Body of pancreas (tissue), 4 donors: ENCODE measurements at places on chromosomes 5 and 9. TPM values are rescaled to one million over a fixed set of nuclear protein-coding genes. Genes with fewer than 3 reads are reported as not detected.

Gene ACSL6
- 2.1 TPM for total RNA-seq

Gene VPS13A
- 54.4 TPM for total RNA-seq

Gene PCSK1
- total RNA-seq = 7.5 TPM

Gene LCNL1
- not detected for total RNA-seq

Gene EPB41L4A
- 16.2 TPM for total RNA-seq

Gene LCN9
- total RNA-seq = not detected

- H3K4me1 ChIP-seq = no peaks in the 10 kb centered on the region
- no peak overlapping the region for H3K4me3 ChIP-seq
- no peaks in the 10 kb centered on the region for H3K27me3 ChIP-seq
- no peaks in the 10 kb centered on the region for H3K36me3 ChIP-seq
- no peak overlapping the region for H3K27ac ChIP-seq
- no peak for DNase-seq
These were observed 131.7 kb downstream of the ADGRV1 start for GRCh38 chr5:90690307-90690706.

DNA sequence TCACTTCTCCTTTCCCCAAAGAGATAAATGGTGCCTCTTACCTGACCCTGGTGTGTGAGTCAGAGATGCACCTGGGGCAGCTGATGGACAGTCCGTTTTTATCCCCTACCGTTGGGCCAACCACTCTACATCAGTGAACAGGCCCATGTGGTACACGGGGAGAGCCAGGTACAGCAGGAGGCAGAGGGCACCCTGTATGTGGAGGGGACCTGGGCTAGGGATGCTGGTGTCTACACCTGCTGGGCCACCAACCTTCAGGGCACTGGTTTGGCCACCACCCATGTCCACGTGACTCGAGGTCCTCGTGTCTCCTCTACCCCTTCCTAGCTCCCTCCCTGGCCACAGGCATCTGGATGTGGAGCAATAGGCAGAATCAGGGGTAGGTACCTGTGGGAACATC is 22.7 kb upstream of the ANXA6 start:
- H3K4me3 ChIP-seq = no peak overlapping the region
- no peaks in the 10 kb centered on the region for H3K4me1 ChIP-seq
- H3K36me3 ChIP-seq = no peaks in the 10 kb centered on the region

DNA sequence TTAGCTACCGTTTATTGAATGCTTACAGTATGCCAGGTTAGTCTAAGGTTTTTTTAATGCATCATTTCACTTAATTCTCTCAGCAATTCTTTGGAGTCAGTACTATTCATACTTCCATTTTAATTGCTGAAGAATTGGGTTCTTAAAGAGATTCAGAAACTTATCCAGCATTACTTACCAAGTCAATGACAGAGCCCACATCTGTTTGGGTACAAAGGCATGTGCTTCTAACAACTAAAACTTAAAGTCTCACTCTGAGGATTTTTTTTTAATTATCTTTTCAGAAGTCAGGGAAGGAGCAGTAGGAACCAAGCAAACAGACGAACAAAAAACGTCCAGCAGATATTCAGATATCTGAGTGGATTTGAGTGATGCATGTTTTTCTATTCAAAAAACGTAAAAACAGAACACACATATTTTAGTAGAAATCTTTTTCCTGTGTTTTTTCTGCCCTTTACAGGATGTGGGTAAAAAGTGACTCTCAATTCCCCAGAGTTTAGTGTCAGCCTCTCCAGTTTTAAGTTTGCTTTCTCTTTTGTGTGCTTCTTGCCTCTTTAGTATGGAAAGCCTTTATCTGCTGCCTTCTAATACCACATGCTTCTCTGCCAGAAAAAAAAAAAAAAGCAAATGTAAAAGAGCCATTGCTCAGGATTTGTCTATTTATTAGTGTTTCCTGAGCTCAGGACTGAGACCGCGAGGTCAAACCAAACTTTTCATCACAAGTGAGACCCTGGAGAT is 118.0 kb downstream of the PRKACG start:
- H3K27ac ChIP-seq = no peak overlapping the region
- peaks cover 24% of the 10 kb centered on the region for H3K4me1 ChIP-seq
- H3K36me3 ChIP-seq = no peaks in the 10 kb centered on the region
- H3K27me3 ChIP-seq = no peaks in the 10 kb centered on the region

GRCh38 chr9:71955300-71955915 is 44.0 kb downstream of the C9orf85 start:
- no peaks in the 10 kb centered on the region for H3K27me3 ChIP-seq
- H3K4me1 ChIP-seq = no peaks in the 10 kb centered on the region
- no peak for DNase-seq
- no peak overlapping the region for H3K4me3 ChIP-seq
- no peaks in the 10 kb centered on the region for H3K36me3 ChIP-seq
- H3K27ac ChIP-seq = no peak overlapping the region

DNA sequence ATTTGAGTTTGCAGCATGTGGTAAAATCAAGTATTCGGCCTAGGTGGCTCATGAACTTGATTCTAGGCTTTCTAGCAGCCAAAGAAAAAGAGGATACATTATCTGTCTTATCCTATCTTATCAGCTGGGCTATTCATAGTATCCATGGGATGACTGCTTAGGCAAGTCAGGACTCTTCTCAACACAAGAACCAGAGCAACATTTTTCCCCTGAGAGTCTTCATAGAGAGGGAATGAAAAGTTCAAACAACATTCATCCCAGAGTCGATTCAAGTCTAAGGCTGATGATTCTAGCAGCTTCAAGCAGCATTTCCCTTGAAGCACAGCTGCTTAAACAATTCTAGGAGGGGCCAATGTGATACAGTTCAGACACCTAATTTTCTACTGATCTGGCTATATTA is 3.0 kb downstream of the S100Z start:
- H3K4me3 ChIP-seq = no peak overlapping the region
- no peaks in the 10 kb centered on the region for H3K36me3 ChIP-seq
- no peak overlapping the region for H3K27ac ChIP-seq
- no peaks in the 10 kb centered on the region for H3K27me3 ChIP-seq
- no peaks in the 10 kb centered on the region for H3K4me1 ChIP-seq

- no peak for DNase-seq
- H3K4me3 ChIP-seq = no peak overlapping the region
- peaks cover 75% of the 10 kb centered on the region for H3K4me1 ChIP-seq
- H3K36me3 ChIP-seq = no peaks in the 10 kb centered on the region
These were observed 47.5 kb downstream of the SERINC5 start for GRCh38 chr5:80208381-80208780.

GRCh38 chr9:17349831-17350230 is 215.0 kb downstream of the CNTLN start:
- no peak for DNase-seq
- no peak overlapping the region for H3K4me3 ChIP-seq
- no peak overlapping the region for H3K27ac ChIP-seq
- no peaks in the 10 kb centered on the region for H3K4me1 ChIP-seq

DNA sequence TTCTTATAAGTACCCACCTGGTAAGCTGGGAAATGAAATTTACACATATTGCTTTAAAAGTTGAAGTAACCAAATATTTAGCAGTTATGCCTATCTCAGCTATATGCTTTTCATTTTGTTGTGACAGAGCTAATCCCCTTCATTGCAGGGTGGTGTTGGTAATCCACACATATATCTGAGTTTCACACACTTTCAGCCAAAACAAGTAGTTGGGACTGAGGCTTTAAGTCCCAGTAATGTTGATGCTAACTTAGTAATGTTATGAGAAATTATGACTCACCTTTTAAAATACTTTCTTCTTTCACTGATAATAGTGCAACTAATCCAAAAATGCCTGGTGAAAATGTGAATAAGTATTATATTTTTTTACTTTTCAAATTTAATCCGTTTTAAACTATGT is 19.2 kb upstream of the RICTOR start:
- H3K27me3 ChIP-seq = no peaks in the 10 kb centered on the region
- no peak overlapping the region for H3K27ac ChIP-seq
- no peaks in the 10 kb centered on the region for H3K36me3 ChIP-seq

- peak overlapping the region; percentile 32 for H3K27ac ChIP-seq
- H3K4me3 ChIP-seq = peak overlapping the region; percentile 54
- no peaks in the 10 kb centered on the region for H3K36me3 ChIP-seq
- H3K27me3 ChIP-seq = no peaks in the 10 kb centered on the region
These were observed 346 bp downstream of the ATOX1 start for GRCh38 chr5:151758141-151758429.

GRCh38 chr9:6049798-6050197 is 34.4 kb upstream of the RANBP6 start:
- H3K27me3 ChIP-seq = no peaks in the 10 kb centered on the region
- DNase-seq = peak; percentile 25
- H3K27ac ChIP-seq = no peak overlapping the region
- no peaks in the 10 kb centered on the region for H3K36me3 ChIP-seq
- H3K4me1 ChIP-seq = peaks cover 6% of the 10 kb centered on the region

GRCh38 chr5:62477801-62478200 is 65.2 kb downstream of the IPO11 start:
- DNase-seq = no peak
- no peak overlapping the region for H3K27ac ChIP-seq
- H3K4me1 ChIP-seq = no peaks in the 10 kb centered on the region
- no peaks in the 10 kb centered on the region for H3K36me3 ChIP-seq

DNA sequence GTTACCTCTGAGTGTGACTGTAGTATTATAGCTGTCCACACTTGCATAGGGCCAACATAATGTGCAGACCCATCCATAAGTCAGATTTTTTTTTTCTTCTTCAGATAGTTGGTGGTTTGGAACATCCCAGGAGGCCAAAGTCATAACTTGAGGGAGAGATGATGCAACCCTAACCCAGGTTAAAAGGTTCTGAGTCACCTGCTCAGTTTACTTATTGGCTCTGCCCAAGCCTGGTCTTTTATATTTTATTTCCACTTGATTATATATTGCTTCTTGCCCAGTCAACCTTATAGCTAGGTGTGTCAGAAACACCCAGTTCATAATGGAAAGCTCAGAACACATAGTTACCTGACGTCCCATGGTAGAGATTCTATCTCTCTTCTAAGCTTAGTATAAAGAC is 113.1 kb upstream of the PCSK1 start:
- no peak overlapping the region for H3K27ac ChIP-seq
- DNase-seq = no peak
- no peak overlapping the region for H3K4me3 ChIP-seq
- H3K4me1 ChIP-seq = no peaks in the 10 kb centered on the region

DNA sequence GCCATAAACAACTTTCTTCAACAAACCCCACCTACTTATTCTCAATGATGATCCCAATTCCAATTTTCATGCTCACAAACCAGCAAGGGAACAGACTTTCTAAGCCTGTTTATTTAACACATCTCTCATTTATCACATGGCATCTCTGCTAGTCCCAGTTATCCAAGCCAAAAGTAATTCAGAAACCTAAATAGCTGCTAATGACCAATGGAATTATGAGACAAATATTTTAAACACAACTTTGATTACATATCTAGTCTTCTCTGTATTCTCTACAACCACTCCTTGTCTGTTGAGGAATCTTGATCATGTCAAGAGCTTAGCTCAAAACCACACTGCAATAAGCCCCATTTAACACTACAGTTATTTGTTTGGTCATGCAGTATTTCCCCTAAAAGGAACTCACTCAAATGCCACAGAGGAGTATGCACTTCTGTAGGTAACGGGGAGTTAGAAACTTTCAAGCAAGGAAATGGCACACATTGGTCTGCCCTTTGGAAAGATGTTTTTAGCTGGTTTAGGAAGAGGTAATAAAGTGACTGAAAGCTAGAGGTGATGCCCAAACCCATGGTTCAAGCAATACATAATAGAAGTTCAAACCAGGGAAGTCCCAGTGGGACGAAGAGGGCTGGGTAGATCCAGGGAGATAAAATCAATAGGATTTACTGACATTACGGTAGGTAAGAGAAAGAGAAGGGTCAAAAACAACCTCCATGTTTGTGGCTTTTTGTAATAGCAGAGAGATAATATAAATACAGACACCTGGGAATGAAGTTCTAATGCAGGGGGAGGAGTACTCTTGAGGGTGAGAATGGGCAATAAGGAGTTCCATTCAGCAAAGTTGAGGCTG is 42.1 kb upstream of the HTR4 start:
- H3K4me1 ChIP-seq = no peaks in the 10 kb centered on the region
- H3K27me3 ChIP-seq = no peaks in the 10 kb centered on the region
- no peak for DNase-seq
- H3K27ac ChIP-seq = no peak overlapping the region

- H3K27me3 ChIP-seq = no peaks in the 10 kb centered on the region
- no peak overlapping the region for H3K27ac ChIP-seq
- no peak overlapping the region for H3K4me3 ChIP-seq
These were observed 715.5 kb downstream of the CETN3 start for GRCh38 chr5:89694026-89694550.

DNA sequence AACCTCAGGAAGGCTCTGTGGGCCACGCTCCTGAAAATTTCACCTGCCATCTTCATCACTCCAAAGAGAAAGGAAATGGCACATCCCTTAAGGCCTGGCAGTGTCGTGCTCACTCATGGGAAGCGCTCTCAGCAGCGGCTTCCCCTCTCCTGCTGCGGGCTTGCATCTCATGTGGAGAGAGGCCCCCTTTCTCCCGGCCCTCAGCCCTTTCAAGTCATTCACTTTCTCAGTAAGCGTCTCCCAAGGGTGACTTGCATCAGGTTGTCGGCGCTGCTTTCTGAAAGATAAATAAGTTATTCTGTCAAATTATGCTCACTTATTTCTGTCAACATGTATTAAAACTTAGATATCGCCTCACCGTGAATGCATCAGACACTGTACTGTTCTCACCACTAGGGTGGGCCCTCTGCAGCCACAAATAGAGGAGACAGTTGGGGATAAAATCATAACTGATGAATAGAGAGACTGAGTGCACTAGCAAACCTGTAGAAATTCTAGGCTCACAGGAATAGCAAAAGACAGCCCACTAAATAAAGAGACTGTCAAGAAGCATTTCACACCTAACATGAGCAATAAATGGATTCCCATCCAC is 174.6 kb downstream of the RFK start:
- no peak overlapping the region for H3K4me3 ChIP-seq
- H3K4me1 ChIP-seq = peaks cover 5% of the 10 kb centered on the region
- no peaks in the 10 kb centered on the region for H3K36me3 ChIP-seq
- DNase-seq = no peak

DNA sequence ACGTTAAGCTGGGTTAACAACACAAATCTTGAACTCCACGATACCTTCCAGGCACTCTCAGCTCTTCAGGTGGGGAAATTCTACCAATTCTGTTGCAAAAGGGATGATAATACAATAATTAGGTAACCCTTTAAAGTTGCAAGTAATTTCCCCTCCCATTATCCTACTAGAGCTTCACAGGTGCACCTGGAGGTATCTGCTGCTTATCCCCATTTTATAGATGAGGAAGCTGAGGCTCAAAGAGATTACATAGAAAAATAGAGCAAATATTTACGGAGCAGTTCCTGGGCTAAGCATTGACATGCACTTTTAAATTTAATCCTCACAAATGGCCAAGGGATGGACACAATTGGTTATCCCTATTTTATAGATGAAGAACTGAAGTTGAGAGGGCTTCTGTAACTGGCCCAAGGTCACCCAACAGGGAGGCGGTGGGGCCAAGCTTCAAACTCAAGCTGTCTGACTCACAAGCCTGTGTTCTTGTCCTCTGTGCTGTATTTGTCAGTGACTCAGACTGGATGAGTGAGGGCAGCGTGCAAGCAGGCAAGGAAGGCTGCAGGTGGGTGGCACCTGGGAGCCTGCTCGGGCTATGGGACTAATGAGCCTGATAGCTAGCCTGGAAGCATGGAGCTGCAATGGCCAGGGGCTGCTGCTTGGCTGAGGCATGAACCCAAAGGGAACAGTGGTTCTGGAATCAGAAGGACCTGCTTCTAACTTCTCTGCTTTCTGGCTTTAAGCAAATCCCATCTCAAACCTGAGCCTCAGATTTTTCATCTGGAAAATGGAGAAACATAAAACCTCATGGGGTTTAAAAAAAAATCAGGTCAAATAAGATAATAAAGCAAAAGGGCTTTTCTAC is 105.5 kb downstream of the PDE6A start:
- H3K27ac ChIP-seq = no peak overlapping the region
- no peak for DNase-seq
- no peaks in the 10 kb centered on the region for H3K27me3 ChIP-seq
- no peak overlapping the region for H3K4me3 ChIP-seq

GRCh38 chr9:90103771-90104170 is 499.0 kb downstream of the GADD45G start:
- H3K4me1 ChIP-seq = peaks cover 31% of the 10 kb centered on the region
- H3K27ac ChIP-seq = no peak overlapping the region
- no peaks in the 10 kb centered on the region for H3K27me3 ChIP-seq
- DNase-seq = no peak
